ENCODE measurements at places on chromosomes 11 and 22. TPM values are rescaled to one million over a fixed set of nuclear protein-coding genes. Genes with fewer than 3 reads are reported as not detected.

The CHRDL2 gene
- 0.11 TPM for total RNA-seq

GRCh38 chr11:32962016-32962415, 53.7 kb upstream of the DEPDC7 start:
- no peak for DNase-seq
- H3K27me3 ChIP-seq: no peaks in the 10 kb centered on the region
- no peak overlapping the region for H3K4me3 ChIP-seq

The SHANK3 gene
- total RNA-seq: 8.3 TPM

- H3K27ac ChIP-seq: peak overlapping the region; percentile 68
- no peaks in the 10 kb centered on the region for H3K27me3 ChIP-seq
These were observed 4.0 kb downstream of the APOL4 start for GRCh38 chr22:36197514-36198146.

The TMEM25 gene
- 29.4 TPM for total RNA-seq

The VPS11 gene
- total RNA-seq: 43.1 TPM

- DNase-seq: no peak
- H3K27me3 ChIP-seq: no peaks in the 10 kb centered on the region
- H3K4me3 ChIP-seq: no peak overlapping the region
- H3K36me3 ChIP-seq: no peaks in the 10 kb centered on the region
- H3K4me1 ChIP-seq: peaks cover 29% of the 10 kb centered on the region
These were observed 24.4 kb upstream of the RFPL3 start for GRCh38 chr22:32333141-32333768.

The TBX10 gene
- not detected for total RNA-seq

DNA sequence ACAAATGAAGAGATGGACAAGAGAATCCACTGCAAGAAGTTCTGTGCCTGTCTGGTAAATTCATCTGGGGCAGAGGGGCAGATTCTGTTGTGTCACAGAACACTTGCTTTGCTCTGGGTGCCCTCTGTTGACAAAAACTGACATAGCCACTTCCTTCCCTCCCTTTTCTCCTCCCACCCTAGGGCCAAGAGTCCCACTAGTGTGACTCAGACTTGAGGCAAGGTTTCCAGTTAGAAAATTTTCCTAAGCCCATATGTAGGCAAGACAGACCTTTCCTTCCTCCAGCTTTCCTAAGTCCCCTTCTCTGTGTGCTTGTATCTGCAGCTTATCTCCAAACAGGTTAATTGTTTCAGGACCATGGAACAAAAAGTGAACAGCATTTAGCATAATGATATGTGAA, 106.8 kb downstream of the RBFOX2 start:
- H3K27me3 ChIP-seq: no peaks in the 10 kb centered on the region
- no peak overlapping the region for H3K27ac ChIP-seq
- no peaks in the 10 kb centered on the region for H3K36me3 ChIP-seq
- peak; percentile 66 for DNase-seq

The TRABD gene
- total RNA-seq: 5.4 TPM

DNA sequence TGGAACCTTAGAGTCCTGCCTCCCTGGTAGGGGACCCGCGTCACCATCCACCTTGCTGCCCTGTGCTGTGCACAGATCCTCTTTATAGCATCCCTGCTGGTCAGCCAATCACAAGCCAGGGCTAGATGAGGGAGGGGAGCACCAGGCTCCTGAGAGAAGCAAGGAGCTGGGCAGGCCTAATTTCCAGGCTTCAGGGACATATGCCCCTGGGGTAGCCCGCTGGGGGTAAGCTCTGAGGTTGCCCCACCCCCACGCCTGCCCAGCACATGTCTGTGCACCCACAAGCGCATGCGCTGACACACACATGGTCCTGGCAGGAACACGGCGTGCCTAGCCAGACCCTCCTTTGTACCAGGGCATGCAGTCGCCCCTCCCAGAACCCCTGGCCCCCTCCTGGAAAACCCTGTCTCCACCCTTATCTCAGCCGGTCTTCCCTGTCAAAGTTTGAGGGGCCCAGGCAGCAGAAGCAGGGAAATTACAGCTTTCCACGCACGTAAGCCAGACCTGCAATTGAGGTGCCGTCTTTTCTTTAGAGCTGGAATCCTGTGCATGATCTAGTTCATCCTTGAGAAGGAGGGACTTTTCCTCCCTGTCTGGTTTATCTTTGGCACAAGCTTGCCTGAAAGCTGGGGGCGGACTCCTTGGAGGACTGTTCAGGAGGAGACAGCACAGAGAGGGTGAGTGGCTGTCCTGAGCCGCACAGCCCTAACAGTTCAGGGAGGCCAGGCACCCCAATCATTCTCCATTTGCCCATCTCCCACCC, 2.1 kb downstream of the SSTR3 start:
- no peak overlapping the region for H3K4me3 ChIP-seq
- peaks cover 7% of the 10 kb centered on the region for H3K36me3 ChIP-seq
- H3K4me1 ChIP-seq: peaks cover 18% of the 10 kb centered on the region
- DNase-seq: no peak
- H3K27ac ChIP-seq: no peak overlapping the region
- H3K27me3 ChIP-seq: peaks cover 3% of the 10 kb centered on the region

The BACE1 gene
- 34.8 TPM for total RNA-seq

The MS4A3 gene
- 0.72 TPM for total RNA-seq

DNA sequence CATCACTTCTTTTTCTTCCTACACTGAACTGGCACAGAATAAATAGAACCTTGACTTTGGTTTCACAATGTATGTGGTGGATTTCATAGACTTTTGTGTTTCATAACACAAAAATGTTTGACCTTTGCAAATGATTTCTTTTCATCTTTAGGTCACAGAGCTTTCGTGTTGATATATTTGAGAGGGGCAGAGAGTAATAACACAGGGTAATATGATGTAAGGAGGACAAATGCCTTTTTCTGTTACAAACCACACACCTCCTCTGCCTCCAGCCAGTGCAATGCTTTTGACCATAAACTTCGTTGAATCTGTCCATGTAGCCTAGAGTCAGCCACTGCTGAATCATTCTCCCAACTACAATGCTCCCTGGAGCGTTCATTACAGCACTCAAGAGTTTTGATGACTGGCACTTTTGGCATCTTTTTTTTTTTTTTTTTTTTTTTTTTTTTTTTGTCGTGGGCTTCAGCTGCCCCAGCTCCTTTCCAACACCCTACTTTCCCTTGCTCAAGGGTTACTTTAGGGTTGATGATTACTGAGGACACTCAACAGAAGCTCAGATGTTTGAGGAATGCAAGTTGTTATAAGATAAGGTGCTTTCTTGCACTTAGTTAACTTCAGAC, 11.4 kb upstream of the CAT start:
- no peaks in the 10 kb centered on the region for H3K4me1 ChIP-seq
- no peak overlapping the region for H3K4me3 ChIP-seq
- DNase-seq: no peak
- no peaks in the 10 kb centered on the region for H3K36me3 ChIP-seq
- H3K27me3 ChIP-seq: no peaks in the 10 kb centered on the region

The FBXO3 gene
- total RNA-seq: 72.8 TPM

The CLDN5 gene
- 203 TPM for total RNA-seq

The OR6T1 gene
- not detected for total RNA-seq

GRCh38 chr11:124791626-124792341, 8.4 kb downstream of the MSANTD2 start:
- H3K27me3 ChIP-seq: no peaks in the 10 kb centered on the region
- H3K27ac ChIP-seq: no peak overlapping the region
- no peaks in the 10 kb centered on the region for H3K36me3 ChIP-seq
- DNase-seq: no peak
- H3K4me3 ChIP-seq: no peak overlapping the region

GRCh38 chr11:46305295-46305694, 27.8 kb downstream of the CREB3L1 start:
- no peaks in the 10 kb centered on the region for H3K27me3 ChIP-seq
- no peak overlapping the region for H3K4me3 ChIP-seq
- peaks cover 9% of the 10 kb centered on the region for H3K4me1 ChIP-seq

- H3K27ac ChIP-seq: no peak within 1 kb of the TSS
- H3K4me3 ChIP-seq: no peak within 1 kb of the TSS
- DNase-seq: no peak
- H3K36me3 ChIP-seq: no peaks in the 10 kb centered on the region
These were observed at the start of gene GDPD4 for GRCh38 chr11:77301510-77301909. Gene GDPD4 (minus strand): TSS chr11:77301686. CDS start chr11:77285137, 16,549 bp downstream.

GRCh38 chr11:120568572-120569307, 57.2 kb downstream of the GRIK4 start:
- peaks cover 7% of the 10 kb centered on the region for H3K36me3 ChIP-seq
- peaks cover 42% of the 10 kb centered on the region for H3K4me1 ChIP-seq
- peaks cover 2% of the 10 kb centered on the region for H3K27me3 ChIP-seq

The DGAT2 gene
- total RNA-seq: 5.8 TPM

- no peak overlapping the region for H3K27ac ChIP-seq
- H3K27me3 ChIP-seq: peaks cover 24% of the 10 kb centered on the region
- no peak for DNase-seq
- H3K4me3 ChIP-seq: no peak overlapping the region
- no peaks in the 10 kb centered on the region for H3K36me3 ChIP-seq
These were observed 2.8 kb upstream of the ANO9 start for GRCh38 chr11:444396-445144.

GRCh38 chr11:39960206-39960605, 1499.2 kb downstream of the LRRC4C start:
- no peak overlapping the region for H3K27ac ChIP-seq
- no peaks in the 10 kb centered on the region for H3K36me3 ChIP-seq
- H3K4me3 ChIP-seq: no peak overlapping the region
- H3K4me1 ChIP-seq: no peaks in the 10 kb centered on the region
- no peaks in the 10 kb centered on the region for H3K27me3 ChIP-seq
- no peak for DNase-seq

DNA sequence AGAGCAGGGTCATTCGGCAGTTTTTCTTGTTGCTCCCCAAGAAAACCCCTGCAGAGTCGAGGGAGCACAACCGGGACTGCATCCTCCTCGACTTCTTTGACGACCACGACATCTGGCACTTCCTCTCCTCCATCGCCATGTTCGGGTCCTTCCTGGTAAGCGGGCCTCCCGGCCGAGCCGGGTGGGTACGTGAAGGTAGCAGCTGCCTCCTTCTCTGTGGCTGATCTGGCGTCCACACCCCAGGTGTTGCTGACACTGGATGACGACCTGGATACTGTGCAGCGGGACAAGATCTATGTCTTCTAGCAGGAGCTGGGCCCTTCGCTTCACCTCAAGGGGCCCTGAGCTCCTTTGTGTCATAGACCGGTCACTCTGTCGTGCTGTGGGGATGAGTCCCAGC, 3.4 kb upstream of the TAGLN start:
- no peak for DNase-seq
- H3K4me1 ChIP-seq: peaks cover 17% of the 10 kb centered on the region
- H3K27me3 ChIP-seq: no peaks in the 10 kb centered on the region
- peaks cover 70% of the 10 kb centered on the region for H3K36me3 ChIP-seq
- H3K27ac ChIP-seq: no peak overlapping the region

The IL18 gene
- 7.8 TPM for total RNA-seq

The CACNA1I gene
- 4.5 TPM for total RNA-seq

The CARD10 gene
- total RNA-seq: 12.6 TPM

GRCh38 chr11:119525180-119525866, 102.4 kb upstream of the THY1 start:
- no peaks in the 10 kb centered on the region for H3K36me3 ChIP-seq
- H3K4me1 ChIP-seq: peaks cover 18% of the 10 kb centered on the region
- DNase-seq: no peak
- H3K27ac ChIP-seq: no peak overlapping the region

DNA sequence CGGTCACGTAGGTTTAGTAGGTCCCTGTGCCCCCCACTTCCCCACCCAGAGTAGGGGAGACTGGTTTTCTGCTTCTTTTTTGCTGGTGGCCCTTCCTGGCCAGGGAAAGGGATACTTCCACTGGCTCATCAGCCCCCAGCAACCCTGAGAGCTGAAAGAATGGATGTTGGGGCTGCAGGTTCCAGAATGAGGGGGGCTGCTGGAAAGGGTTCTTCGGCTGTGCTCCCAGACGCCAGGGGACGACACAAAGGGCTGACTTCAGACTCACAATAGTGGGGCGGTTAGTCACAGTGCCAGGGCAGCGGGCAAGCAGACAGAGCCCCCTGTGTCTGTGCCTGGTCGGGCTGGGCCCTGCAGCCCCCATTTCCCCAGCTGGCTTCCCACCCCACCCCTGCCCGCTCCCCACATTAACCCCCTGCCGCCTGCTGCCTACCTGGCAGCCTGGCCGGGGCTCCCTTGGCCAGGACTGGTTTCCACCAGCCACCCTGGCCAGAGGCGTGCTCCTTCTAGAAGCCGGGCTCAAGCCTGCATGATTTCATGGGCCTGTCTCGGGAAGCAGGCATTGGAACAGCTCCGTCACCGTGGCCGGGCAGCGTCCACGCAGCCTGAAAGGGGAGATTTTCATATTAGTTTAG, 79.1 kb upstream of the WNT7B start:
- H3K4me1 ChIP-seq: peaks cover 79% of the 10 kb centered on the region
- H3K36me3 ChIP-seq: peaks cover 10% of the 10 kb centered on the region
- H3K27ac ChIP-seq: peak overlapping the region; percentile 97
- peak; percentile 93 for DNase-seq
- H3K27me3 ChIP-seq: no peaks in the 10 kb centered on the region

- no peaks in the 10 kb centered on the region for H3K36me3 ChIP-seq
- peaks cover 5% of the 10 kb centered on the region for H3K27me3 ChIP-seq
- H3K27ac ChIP-seq: no peak overlapping the region
- peaks cover 40% of the 10 kb centered on the region for H3K4me1 ChIP-seq
These were observed 174.7 kb upstream of the CADM1 start for GRCh38 chr11:115678942-115679341.

Measured in spinal cord (tissue), 10 donors.